ENCODE measurements at places on chromosomes 7 and 10.
A peak's percentile ranks its signal among the peaks of the same experiment; 100 is the strongest.

DNA sequence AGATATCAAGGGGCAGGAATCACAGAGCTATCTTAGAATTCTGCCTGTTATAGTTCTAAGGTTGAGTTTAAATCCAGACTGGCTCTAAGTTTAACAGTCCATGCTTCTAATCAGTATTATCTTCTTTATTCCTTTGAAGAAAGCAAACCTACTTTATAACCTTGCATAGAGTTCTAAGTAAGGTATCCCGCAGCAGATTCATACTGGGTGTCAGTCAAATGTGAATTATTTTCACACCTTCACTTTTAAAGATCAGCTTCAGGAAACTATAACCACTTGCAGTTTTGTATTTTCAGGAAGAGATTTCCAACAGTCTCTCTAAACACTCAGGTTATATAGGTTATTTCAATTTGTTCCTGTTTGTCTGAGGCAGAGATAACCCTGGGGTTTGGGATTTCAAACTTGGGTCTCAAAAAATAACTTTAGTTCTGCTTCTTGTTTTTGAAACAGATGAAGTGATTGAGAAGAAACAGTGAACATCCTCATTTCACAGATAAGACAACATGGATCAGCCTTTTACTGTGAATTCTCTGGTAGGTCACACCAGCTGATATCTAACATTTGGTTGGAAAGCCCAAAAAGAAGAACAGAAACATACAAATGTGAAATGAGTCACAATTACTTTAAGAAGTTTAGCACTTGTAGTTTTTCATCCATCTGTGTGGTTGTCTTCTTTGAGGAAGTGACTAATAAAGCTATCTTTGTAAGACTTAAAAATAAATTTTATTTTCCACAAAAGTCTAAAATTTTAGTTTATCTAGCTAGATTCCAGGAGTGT, 21.4 kb downstream of the STAMBPL1 start:
- peak; percentile 85 for DNase-seq

DNA sequence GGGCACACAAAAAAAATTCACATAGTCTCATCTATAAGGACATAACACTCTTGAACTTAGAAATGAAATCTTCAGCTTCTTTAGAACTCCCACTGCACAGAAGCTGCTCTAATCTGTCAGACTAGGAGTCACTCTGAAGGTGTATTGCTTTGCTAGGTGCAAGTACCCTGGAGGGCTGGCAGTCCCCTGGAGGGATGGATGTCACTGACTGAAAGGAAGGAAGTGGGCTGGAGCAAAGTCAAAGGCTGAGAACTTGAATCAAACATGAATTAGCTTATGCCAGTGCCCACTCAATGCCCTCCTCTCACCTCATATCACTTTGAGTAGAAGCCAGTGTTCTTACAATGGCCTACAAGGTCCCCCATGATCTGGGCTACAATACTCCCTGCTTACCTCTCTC, 140.3 kb upstream of the ANKRD1 start:
- no peak for DNase-seq

DNA sequence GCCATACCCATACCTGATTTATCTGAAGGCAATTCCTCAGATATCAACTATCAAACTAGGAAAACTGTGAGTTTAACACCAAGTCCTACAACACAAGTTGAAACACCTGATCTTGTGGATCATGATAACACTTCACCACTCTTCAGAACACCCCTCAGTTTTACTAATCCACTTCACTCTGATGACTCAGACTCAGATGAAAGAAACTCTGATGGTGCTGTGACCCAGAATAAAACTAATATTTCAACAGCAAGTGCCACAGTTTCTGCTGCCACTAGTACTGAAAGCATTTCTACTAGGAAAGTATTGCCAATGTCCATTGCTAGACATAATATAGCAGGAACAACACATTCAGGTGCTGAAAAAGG, 69.0 kb upstream of the RSBN1L start:
- no peak for DNase-seq

DNA sequence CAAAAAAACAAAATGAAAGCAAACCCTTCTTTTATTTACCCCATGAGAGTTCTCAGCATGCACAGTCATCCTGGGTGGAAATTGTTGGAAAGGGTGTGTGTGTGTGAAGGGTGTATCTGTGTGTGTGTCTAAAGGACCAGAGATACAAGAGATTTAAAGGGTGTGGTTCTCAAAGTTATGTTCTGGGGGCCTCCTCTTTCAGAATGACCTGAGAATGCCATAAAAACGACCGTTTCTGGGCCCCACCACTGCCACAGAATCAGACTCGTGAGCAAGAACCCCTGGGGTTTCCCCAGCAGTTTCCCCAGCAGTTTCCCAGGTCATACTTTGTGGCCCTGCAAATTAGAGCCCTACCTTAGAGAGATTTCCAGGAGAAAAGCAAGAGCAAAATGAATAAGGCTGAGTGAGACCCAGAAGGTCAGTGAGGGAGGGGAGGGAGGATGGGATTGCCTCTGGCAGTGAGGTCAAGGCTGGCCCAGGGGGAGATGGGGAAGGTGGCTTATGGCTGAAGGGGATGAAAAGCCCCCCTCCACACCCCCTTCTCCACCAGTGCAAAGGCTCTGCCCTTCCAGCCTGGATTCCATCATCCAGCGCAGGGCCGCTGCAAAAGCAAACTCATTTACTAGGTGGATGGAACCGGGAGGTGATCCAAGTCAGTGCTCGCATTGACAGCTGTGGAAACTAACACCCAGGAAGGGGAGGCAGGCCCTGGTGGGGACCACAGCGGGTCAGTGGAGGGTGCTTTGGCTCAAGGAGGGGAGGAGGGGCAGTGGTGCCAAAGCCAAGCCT, 10.2 kb downstream of the PYROXD2 start:
- DNase-seq = no peak

- DNase-seq = no peak
Observed at GRCh38 chr7:114941692-114942091, 19.8 kb downstream of the MDFIC start.

DNA sequence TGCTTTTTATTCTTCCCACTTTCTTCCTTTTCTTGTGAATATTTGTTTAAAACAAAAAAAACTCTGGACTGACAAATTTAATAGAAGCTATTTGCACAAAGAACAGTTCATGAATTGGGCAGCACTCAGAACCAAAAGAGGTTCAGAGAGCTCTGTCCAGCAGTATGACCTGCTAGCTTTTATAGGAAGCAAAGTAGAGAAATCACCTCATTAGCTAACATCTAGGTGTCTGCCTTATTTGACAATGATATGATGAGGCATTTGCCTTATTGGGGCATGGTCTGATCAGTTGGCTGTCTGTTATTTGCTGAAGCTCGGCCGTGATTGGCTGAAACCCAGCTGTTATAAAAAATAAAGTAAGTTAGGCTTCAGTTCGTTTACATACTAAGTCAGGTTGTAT, 819 bp upstream of the TRIM4 start:
- no peak for DNase-seq

DNA sequence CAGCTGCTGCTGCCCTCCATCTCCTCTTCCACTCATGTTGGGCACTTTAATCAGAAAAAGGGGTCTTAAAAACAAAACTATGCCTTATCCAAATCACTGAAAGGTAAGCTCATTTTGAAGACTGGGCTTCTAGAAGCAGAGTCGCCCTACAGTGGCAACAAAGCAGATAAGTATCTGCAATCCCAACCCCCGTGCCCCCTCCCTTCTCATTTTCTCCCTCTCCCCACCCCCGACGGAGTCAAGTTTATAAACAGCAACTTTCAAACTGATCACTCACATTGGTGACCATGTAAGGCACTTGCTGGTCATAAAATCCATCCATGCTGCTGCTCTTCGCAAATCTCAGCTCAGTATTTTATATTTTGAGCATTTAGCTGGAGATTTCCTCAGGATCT, 738 bp downstream of the ETV1 start:
- peak; percentile 46 for DNase-seq

DNA sequence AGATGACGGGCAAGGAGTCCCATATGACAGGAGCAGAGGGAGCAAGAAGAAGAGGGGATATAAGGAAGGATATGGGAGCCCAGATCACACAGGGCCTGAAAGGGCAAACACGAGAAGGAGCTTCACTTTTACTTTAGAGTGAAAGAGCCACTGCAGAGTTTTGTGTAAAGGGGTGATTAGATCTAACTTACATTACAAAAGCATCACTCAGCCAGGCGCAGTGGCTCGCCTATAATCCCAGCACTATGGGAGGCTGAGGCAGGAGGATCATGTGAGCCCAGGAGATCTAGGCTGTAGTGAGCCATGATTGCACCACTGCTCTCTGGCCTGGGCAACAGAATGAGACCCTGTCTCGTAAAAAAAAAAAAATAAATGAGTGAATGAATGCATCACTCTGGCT, 91.1 kb downstream of the MPP7 start:
- no peak for DNase-seq

GRCh38 chr10:56715262-56715661, 354.2 kb upstream of the ZWINT start:
- no peak for DNase-seq

DNA sequence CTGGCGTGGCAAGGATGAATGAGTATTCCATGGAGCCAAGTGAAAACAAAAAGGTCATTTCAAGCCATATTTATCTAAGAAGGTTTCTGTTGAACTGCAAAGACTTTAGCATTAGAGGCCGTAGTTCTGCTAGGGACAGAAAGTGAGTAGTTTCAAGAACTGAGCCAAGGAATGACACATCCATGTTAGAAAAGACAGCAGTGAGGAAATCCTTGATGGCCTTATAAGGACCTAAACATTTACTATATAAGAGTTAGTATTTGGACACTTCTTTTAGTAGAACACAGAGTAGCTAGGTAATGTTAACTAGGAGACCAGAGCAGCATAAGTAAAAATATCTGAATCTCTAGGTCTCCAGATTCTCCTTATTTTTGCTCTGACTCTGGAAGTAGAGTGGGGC, 329.8 kb upstream of the SEMA3D start:
- no peak for DNase-seq

DNA sequence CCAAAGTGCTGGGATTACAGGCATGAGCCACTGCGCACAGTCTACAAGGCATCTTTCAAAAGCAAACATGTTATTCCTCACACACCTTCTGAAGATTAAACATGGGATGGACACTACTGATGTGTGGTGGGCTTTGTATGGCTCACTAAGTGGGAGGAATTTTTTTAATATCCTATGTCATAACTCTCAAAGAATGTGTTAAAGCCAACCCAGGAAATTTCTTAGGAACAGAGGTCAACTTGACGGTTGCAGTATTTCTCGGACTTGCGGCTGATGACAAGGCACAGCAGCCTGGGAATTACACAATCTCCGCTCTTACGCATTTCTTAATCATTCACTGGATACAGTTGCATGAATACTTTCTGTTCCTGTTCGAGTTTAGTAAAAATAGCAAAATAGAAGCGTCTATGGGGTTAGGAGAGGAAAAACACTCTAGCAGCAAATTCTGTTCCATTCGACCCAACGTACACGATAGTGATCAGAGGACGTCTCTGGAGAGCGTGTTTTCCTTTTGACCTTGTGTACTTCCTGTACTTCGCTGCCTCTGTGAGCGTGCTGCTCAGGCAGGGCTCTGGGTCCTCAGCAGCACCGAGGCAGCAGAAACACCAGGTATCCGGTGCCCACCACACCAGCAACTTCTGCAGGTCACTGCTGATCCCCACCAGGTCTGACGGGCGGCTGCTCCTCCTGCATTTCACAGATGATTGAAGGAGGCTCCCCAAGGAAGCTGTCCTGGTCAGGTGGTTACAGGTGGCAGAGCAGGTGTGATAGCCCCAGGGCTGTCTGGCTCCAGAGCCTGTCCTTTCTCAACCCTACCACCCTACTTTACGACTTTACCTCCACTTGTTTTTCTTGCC, 26.4 kb upstream of the SRGN start:
- DNase-seq = peak; percentile 89

DNA sequence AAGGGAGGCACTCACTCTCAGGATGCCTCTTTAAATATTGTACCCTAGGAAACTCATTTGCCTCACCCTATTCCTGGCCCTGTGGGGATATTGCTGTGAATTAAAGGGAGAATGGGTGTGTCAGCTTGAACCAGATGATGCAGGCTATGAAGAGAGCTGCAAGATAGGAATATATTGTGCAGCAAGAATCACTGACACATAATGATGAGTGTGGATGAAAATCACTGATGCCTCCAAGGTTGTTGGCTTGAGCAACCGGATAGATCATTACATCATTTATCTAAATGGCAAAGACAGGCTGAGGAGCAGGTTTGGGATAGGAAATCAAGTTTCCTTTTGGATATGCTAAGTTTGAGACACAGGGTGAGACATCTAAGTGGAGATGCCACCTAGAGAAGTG, 6.2 kb downstream of the SLC26A4 start:
- no peak for DNase-seq

GRCh38 chr10:108791030-108791429, 1132.3 kb downstream of the XPNPEP1 start:
- no peak for DNase-seq

DNA sequence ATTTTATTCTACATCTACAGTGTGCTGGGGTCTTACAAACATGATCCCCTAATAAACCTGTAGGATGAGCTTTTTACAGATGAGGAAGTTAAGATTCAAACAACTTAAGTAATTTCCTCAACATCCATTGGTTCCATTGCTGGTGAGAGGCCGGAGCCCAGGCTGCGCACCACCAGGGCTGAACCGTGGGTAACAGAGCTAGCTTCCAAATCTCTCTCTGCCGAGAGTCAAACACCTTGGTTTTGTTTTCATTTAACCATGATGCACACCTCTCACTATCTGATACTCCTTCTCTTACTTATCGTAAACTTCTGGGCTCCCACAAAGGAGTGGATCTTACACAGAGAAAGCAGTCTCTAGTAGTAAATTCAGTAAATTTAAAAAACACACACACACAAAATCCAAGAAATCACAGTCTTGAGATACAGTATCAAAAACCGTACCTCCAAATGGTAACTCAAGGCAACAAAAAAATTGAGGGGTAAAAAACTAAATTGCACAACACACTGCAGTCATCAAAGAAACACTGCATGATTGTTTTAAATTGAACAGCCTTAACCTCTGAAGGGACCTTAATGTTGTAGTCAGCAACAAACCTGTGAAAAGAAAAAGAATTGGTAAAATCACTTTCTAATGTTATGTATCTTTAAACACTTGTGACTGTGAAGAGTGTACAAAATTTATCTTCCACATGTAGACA, 20.5 kb downstream of the SGMS1 start:
- DNase-seq = no peak

GRCh38 chr7:105640956-105641810, 59.9 kb upstream of the EFCAB10 start:
- DNase-seq = no peak

DNA sequence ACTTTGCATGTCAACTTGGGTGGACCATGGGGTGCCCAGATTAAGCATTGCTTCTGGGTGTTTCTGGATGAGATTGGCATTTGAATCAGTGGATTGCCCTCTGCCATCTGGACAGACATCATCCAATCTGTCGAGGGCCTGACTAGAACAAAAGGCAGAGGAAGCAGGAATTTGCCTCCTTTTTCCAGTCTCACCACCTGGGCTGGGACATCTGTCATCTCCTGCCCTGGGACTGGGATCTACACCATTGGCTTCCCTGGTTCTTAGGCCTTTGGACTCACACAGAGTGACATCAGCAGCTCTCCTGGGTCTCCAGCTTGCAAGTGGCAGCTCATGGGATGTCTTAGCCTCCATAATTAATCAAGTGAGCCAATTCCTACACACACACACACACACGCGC, 10.3 kb downstream of the SLC13A4 start:
- DNase-seq = no peak

GRCh38 chr10:49431426-49431825, 35.5 kb upstream of the DRGX start:
- DNase-seq = no peak
